ENCODE measurements at places on chromosomes 13 and 19. TPM values are rescaled to one million over a fixed set of nuclear protein-coding genes. Genes with fewer than 3 reads are reported as not detected.
A peak's percentile ranks its signal among the peaks of the same experiment; 100 is the strongest.

The SIGLECL1 gene
- total RNA-seq = not detected

DNA sequence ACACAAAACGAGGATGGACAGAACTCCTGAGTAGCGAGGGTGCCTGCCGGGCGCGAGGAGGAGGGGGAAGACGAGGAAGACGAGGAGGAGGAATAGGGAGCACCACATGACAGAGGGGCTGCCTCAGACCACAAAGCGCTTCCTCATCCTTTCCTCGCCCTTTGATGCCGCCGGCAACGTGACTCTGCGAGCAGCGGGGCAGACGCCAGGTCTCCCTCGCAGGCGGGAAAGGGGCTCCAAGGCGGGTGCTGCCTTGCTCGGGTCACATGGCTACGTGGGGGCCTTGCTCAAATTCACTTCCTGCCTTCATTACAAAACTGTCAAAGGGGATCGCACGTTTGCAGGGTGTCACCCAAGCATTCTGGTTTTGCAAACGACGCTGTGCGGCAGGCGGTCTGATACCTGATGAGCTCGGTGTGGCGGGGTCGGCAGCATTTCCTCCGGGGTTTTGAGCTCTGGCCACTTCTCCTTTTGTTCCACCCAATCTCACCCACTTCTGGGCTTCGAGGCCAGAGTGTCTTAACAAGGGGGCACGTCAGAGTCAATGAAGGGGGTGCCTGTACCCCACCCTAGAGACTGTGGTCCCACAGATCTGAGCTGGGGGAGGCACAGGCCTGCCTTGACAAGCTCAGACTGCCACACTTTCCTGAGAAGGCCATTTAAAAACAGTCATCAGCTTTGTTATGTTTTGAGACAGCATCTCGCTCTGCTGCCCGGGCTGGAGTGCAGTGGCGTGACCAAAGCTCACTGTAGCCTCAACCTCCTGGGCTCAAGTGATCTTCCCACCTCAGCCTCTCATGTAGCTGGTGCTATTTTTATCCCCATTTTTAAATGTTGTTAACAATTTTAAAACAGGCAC lies 14.9 kb downstream of the MAP2K2 start:
- no peak for DNase-seq

The ZNF181 gene
- 17.2 TPM for total RNA-seq

The MAP3K10 gene
- 125 TPM for total RNA-seq

- DNase-seq = no peak
Measured at GRCh38 chr13:43537124-43537523, 249.6 kb downstream of the ENOX1 start.

- DNase-seq = peak; percentile 38
Measured at GRCh38 chr19:33463199-33463598, 58.4 kb downstream of the PEPD start.

The SHC2 gene
- total RNA-seq = 64.2 TPM

GRCh38 chr13:75299913-75300862 lies 181.8 kb downstream of the TBC1D4 start:
- no peak for DNase-seq

DNA sequence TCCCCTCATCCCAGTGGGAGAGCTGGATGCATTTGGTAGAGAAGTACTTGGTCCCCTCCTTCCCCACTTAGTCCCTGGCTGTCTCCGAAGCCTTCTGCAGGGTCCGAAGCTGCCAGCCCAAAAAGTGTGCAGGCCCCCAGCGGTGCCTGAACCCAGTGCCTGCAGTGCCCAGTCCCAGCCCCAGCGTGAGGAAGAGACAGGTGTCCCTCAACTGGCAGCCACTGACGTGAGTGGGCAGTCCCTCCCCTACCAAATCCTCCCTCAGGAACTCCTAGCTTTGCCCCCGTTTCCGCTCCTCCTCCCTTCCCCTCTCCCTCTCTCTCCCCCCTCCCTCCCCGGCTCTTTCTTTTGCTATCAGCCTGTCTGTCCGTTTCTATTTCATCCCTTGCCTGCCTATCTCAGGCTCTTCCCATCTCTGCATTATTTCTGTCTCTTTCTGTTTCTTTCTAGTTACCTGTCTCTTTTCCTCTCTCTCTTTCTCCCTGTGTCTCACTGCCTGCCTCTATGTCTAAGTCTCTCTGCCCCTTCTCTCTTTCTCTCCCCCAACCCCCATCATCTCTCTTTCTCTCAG lies 1.8 kb upstream of the LTBP4 start:
- no peak for DNase-seq

GRCh38 chr19:48896191-48896720 lies 2.3 kb downstream of the TULP2 start:
- DNase-seq = peak; percentile 88

GRCh38 chr13:44048326-44048725 lies 168.6 kb downstream of the LACC1 start:
- no peak for DNase-seq

GRCh38 chr19:53771144-53771543 lies 53.0 kb downstream of the NLRP12 start:
- DNase-seq = no peak

The MAG gene
- total RNA-seq = 429 TPM

DNA sequence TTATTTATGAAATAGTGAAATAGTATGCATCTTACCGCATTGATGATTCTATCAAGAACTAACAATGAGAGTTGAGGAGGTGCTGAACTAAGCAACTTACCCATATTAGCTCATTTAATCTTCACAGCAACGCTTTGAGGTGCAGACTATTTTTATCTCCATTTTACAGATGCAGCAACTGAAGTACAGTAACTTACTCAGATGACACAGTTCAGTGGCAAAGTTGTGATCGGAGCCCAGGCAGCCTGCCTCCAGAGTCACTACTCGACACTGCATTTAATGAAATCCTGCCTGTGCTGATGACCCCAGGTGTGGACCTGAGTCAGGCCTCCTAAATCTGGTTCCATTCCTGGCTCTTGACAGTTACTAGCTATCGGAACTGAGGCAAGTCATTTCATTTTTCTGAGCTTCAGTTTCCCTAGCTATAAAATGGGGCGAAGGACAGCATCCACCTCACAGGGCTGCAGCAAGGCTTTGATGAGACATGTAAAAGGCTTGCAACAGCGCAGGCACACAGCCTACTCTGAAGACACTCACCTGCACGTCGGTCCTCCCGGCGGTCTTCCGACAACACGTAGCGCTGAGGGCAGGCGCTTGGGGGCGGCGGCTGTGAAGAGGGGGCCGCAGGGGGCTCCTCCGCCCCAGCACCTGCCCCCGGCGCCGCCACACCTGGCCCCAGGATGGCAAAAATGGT lies 1.5 kb downstream of the MYPOP start:
- no peak for DNase-seq

GRCh38 chr13:76656056-76656455 lies 230.1 kb downstream of the KCTD12 start:
- DNase-seq = no peak

GRCh38 chr19:5091684-5092480 lies 123.0 kb downstream of the KDM4B start:
- no peak for DNase-seq
